Left kidney (tissue), 8 donors: ENCODE measurements at places on chromosomes 5 and 9.

DNA sequence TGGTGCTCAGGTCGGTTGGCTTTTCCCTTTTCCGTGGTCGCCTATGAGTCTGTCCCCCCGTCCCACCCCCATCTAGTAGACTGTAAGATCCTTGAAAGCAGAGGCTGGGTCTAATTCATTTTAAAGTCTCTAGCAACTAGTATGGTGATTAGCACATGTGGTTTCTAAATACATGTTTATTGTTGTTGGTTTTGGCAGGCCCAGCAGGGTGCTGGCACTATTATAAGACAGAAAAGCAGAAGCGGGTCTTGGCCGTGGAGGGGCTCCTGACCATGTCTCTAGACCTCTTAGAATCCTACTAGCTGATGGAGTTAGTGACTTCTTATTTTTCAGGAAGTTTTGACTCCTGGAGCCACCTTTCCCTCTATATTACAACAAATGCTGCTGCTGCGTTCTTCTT is 61.5 kb upstream of the TNFSF8 start:
- DNase-seq: no peak

DNA sequence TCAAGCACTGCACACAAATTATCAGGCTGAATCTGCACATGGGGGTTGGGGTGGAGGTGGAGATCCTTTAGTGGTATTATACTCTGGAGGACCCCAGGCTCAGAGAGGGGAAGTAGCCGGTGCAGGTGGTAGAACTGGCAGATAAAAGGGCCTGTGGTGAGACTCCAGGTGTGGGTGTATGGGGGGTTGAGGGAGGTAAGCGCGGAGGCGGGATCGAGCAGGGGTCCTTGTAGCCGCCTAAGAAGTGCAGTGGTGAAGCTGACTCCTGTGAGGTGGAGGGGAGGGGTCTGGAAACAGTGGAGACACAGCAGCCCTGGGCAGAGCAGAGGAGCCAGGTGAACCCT is 841 bp downstream of the ACSL6 start:
- no peak for DNase-seq

GRCh38 chr5:23146183-23146582 is 293.0 kb upstream of the CDH12 start:
- no peak for DNase-seq

GRCh38 chr5:147101659-147102369 is 133.0 kb upstream of the STK32A start:
- no peak for DNase-seq

DNA sequence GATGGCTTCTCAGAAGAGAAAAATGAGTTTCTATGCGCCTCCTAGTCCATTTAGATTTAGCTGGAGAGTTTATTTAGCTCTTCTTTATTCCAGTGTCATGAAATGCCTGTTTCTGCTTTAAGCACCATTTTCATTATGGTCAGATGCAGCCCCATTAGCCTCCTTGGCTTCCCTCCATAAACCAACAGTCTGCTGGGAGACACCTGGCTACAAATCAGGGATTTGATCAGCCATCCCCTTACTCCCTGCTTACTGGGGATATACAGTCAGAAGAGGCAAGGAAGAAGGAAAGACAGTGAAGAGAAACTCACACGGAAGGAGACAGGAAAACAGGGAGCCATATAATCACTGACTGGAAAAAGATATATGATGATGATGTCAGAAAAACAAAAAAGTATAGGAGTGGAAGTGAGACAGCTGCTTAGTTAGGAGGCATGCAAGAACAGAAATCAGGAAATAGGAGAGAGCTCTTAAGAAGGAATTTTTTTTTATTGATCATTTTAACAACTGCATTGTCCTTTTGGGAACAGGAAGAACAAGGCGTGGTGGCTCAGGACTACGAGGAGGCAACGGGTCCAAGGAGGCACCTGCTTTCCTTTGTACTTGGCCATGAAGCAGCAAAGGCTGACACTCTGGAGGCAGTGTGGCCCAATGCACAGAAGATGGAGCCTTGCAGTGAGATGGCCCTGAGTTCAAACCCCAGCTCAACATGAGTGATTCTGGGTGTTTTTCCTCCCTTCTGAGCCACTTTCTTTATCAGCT is 56.1 kb downstream of the MED27 start:
- no peak for DNase-seq

- no peak for DNase-seq
Measured at GRCh38 chr9:87338088-87338989, 159.3 kb upstream of the DAPK1 start.

- no peak for DNase-seq
Measured at GRCh38 chr5:133746834-133747233, 134.5 kb upstream of the FSTL4 start.

DNA sequence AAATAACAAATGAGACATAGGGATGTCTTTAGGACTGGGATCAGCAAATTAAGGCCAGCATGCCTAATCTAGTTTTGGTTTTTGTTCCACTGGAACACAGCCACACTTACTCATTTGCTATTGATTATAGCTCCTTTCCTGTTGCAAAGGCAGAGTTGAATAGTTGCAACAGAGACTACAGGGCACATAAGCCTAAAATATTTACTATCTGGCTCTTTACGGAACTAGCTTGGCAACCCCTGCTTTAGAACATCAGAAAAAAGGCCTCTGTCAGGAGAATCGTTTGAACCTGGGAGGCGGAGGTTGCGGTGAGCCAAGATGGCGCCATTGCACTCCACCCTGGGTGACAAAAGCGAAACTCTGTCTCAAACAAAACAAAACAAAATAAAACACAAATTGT is 384.8 kb downstream of the ELAVL2 start:
- DNase-seq: no peak

GRCh38 chr9:132883349-132884294 is 4.9 kb downstream of the SPACA9 start:
- no peak for DNase-seq

GRCh38 chr9:132201780-132202703 is 40.2 kb downstream of the NTNG2 start:
- DNase-seq: no peak

GRCh38 chr9:27337236-27337635 is 40.3 kb upstream of the EQTN start:
- no peak for DNase-seq
